Right renal pelvis (tissue), 4 donors: ENCODE measurements at places on chromosomes 11 and 22.

DNA sequence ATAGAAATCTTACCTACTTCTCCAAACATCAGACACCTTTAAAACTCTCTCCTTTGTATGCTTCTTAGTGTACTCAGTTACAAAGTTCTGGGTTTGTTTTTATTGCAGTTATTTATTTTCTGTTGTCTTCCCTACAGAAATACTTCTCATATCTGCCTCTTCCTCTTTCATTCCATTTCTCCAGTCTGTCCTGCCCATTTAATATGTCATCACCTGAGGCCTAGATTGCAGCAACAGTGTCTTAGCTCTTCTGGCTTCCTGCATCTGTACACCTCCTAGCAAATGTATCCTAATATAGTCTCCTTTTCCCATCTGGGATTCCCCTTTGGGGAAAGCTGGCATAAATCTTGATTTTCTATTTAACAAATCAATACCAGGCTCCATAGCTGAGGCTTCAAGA, 34.9 kb upstream of the PCF11 start:
- DNase-seq: no peak

- no peak for DNase-seq
Observed at GRCh38 chr11:15805726-15806125, 550.6 kb downstream of the SOX6 start.

GRCh38 chr11:29272019-29272654, 744.7 kb downstream of the KCNA4 start:
- no peak for DNase-seq

DNA sequence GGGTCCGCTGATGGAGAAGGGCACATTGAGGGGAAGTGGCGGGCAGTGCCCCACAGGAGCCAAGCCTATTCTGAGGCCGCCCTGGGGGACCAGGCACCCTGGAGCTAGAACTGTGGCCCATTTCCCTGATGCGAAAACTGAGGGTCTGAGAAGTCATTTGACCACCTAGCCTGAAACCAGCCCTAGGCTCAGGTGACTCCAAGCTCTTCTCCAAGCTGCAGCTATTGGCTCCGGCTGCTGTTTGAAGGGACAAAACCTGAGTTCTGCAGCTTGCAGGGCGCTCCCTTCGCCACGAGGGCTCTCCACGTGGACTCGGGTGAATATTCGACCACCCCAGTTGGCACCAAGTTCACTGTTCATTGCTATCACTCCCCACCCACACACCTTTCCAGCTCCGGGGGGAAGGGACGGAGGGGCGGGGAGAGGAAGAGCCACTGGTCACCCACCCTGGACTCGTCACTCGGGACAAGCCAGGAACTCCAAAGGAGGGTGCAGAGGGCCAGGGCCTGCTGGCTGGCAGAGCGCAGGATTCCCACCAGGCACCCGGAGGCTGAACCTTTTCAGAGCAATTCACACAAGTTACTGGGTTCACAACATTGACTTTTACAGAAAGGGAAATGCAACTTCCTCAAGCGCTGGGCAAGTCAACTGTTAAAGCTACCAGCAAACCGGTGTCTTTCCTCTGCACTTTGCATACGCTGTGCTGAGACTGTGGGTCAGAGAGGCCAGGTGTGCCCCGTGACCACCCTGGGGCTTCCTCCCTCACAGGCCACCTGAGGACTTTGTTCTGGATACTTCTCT, 1.1 kb upstream of the RAC2 start:
- DNase-seq: no peak

DNA sequence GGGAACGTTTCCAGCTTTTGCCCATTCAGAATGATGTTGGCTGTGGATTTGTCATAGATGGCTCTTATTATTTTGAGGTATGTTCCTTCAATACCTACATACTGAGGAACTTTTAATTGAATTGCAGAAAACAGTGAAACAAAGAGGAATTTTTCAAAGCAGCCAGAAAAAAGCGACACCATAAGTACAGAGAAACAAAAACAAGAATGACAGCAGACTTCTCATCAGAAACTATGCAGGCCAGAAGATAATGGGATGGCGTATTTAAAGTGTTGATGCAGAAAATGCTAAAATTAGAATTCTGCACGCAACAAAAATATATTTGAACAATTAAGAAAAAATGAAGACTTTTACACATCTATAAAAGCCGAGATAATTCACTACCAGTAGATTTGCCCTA, 95.4 kb upstream of the TIMP3 start:
- no peak for DNase-seq
